Activated CD4-positive, alpha-beta T cell treated with anti-CD3 and anti-CD28 coated beads for 36 hours (primary cell): ENCODE measurements at places on chromosomes 13 and 19.

GRCh38 chr13:39106216-39107005, 68.2 kb downstream of the NHLRC3 start:
- DNase-seq: no peak

DNA sequence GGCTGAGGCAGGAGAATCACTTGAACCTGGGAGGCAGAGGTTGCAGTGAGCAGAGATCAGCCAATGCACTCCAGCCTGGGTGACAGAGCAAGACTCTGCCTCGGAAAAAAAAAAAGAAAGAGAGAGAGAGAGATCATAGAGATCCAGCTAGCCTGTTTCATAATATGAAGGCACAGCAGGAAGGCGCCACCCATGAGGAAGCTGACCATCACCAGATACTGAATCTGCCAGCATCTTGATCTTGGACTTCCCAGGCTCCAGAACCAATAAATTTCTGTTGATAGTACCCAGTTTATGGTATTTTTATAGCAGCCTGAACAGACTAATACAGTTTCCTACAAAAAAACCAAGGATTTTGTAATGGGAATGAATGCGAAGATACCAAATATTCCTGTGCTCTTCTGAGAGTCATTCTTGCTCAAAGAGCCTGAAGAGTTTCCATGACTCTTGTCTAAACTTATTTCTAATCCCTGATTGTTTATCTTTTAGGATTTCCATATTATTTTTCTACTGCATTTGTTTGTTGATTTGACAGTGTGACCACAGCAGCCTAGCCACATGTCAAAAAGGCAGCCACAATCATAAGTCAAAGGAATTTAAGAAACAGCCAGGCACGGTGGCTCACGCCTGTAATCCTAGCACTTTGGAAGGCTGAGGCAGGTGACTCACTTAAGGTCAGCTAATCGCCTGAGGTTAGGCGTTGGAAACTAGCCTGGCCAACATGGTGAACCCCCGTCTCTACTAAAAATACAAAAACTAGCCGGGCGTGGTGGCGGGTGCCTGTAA, 37.7 kb upstream of the PDCD5 start:
- DNase-seq: no peak

- DNase-seq: no peak
Measured at GRCh38 chr19:13929956-13930355, 8.3 kb downstream of the PODNL1 start.

GRCh38 chr19:5407356-5407755, 47.9 kb upstream of the ZNRF4 start:
- no peak for DNase-seq

GRCh38 chr19:6113616-6114188, 3.4 kb upstream of the RFX2 start:
- no peak for DNase-seq

GRCh38 chr13:40084934-40085333, 429.5 kb downstream of the COG6 start:
- DNase-seq: no peak

DNA sequence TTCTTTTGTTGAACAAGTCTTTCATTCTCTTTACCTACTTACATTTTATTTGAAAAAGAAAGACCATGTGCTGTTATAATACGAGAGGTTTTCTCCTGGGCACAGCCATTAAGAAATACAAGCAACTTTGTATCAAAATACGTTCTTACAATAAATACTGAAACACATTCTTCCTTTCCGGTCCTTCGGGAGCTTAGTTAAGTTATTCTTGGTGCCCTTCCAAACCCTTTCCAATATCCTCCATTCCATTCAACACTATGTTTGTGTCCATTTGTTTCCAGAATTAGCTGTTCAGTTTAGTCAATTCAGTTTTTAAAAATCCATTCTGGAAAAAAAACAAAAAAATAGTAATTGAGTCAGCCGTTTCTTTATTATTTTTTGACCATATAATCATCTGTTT, 746.8 kb upstream of the SLC10A2 start:
- DNase-seq: no peak

DNA sequence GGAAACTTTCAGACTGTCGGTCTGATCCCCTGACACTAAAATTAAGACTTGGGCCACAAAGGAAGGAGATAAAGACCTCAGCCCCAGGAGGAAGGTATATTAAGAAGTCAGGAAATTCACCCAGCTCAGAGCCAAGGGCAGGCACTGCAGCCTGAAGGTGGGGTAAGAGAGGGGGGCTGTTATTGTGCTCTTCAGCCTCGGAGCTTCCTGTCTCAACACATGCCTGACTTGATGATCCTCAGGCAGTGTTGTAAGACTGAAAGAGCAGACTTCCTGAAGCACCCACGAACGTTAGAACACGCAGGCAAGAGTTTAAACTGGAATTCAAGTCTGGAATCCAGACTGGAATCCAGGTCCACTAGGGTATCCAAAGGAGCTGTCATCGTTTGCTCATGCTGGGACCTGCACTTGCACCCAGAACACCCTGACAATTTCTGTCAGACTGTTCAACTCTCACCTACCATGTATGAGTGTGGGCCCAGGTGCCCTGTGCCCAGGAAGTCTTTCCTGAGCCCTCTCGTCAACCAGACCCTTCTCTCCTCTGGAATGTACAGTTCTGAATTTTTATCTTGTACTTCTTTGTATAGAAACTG, 10.7 kb upstream of the FLT1 start:
- DNase-seq: no peak

GRCh38 chr19:5947435-5947834, 30.5 kb downstream of the RANBP3 start:
- no peak for DNase-seq

GRCh38 chr19:48608798-48609263, 2.3 kb downstream of the SPACA4 start:
- peak; percentile 74 for DNase-seq

DNA sequence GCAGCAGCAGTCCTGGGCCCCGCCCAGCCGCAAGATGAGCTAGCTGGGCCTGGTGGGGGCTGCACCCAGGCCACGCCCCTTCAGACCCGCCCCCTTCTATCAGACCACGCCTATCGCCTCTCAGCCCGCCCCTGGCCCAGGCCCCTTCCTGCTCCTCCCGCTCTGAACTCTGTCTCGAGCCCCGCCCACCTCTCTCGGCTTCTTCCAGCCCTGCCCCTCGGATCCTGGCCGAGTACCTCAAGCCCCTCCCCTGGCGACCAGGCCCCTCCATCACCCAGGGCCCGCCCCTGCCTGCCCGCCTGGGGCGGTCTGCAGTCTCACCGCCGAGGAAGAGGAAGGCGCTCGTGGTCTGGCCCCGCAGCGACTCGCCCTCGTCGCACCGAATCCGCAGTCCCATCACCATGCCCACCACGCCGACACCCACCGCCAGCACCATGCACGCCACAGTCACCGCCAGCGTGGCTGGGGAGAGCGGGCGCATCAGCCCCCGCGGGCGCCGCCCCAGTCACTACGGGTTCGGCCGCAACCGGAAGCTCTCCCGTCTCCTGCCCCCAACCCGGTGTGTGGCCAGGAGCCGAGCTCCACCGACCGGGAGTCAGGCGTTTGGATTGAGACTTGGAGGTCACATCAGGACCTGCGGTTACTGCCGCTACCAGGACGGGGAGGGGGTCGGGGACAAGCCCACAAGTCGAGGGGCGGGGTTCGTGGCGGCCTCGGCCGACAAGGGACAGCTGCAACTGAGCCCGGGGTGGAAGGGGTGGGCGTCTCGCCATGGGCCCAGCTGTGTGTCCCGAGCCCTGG, 1.0 kb downstream of the CLDND2 start:
- peak; percentile 99 for DNase-seq
